ENCODE measurements at places on chromosomes 3 and 15.

GRCh38 chr15:40047415-40048210 is 8.6 kb upstream of the SRP14 start:
- no peak for DNase-seq

DNA sequence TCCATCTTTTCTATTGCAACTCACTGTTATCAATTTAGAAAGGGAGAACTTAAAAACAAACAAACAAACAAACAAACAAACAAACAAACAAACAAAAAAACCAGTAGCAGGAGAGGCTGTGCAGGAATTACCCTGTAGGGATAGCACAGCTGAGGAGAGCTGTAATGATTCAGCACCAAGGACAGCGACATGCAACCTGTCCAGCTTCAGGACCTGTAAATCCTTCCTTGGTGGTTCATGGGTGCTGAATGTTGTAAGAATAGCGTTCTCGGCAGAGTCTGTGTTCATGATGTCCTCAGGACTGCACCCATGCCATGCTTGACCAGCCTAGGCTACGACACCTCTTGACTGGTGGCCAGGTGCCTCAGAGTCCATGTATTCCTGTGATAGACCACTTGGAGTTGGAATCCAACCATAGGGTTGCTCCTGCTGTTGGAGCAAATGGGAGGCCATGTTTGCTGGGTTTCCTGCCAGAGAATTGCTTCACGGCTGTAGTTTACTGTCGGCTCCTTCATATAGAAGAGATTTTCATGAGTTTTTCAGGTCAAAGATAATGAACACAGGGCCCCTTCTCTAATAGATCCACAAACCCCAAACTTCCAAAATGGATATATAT is 65.9 kb downstream of the CACNA2D3 start:
- DNase-seq, result no peak

GRCh38 chr3:24936574-24936973 is 441.9 kb upstream of the THRB start:
- DNase-seq, result no peak

DNA sequence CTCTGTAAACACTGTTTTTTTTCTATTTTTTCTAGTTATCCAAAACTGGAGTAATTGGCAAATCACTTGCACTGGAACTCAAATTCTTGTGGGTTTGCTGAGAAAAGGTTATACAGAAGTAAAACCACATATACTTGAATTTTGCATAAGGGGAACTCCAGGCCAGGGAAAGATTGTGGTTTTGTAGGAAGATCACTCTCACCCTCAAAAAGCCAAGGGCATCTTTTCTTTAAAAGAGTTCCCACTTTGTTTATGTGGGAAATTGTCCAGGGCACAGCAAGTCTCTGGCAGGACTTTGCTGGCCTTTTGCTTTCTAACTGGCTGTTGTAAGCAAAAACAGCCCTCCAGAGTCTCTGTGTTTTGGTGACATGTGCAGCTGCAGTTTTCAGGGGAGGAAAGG is 340.3 kb upstream of the RBMS3 start:
- no peak for DNase-seq

DNA sequence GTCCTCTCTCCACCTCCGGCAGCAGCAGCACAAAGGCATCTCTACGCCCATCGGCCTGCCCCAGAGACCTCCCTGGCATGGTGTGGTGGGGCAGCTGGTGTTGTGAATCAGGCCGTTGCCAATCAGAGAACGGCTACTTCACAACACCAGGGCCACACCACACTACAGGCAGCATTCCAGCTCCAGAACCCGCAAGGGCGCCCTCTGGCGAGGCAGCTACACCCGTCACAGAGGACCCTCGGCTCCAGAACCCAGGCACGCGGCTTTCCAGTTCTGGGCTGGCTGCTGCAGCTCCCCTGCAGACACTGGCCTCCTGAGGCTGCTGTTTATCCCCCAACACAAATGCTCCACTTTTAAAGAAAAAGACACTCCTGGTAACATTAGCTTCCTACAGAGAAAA is 127.5 kb upstream of the TOPAZ1 start:
- no peak for DNase-seq

GRCh38 chr3:47473391-47473790 is 2.4 kb downstream of the SCAP start:
- no peak for DNase-seq

DNA sequence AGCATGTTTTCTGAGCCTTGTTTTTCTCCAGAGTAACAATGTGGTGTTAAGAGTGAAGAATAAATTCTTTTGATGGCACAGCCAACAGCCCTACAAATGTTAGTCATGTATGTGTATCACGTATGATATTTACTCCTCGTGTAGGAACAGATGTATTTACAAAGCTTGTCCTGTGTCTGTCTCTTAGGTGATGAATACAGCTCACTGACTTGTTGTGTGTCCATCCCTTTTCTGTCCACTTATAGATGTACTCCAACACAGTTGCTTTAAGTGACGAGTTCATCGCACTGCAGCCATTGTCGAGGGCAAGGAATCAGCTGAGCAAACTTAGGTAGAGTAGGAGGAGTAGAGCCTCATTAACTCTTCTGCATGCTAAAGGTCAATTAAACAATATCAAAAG is 78.1 kb downstream of the DCUN1D1 start:
- DNase-seq, result no peak

DNA sequence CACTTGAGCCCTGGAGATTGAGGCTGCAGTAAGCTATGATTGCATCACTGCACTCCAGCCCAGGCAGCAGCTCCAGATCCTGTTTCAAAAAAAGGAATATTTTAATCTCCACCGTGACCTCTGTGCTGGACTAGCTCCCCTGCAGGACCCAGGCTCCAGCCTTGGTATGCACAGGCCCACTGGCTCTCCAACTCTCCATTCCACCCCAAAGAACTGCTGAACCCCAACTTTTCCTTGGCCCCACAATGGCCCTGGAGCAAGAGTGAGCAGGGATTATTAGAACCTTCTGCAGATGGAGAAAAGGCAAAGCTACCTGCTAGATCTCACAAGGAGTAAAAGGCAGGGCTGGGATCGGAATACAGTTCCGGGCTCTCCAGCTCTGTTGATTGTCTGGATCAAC is 32.8 kb upstream of the SFMBT1 start:
- DNase-seq, result no peak

DNA sequence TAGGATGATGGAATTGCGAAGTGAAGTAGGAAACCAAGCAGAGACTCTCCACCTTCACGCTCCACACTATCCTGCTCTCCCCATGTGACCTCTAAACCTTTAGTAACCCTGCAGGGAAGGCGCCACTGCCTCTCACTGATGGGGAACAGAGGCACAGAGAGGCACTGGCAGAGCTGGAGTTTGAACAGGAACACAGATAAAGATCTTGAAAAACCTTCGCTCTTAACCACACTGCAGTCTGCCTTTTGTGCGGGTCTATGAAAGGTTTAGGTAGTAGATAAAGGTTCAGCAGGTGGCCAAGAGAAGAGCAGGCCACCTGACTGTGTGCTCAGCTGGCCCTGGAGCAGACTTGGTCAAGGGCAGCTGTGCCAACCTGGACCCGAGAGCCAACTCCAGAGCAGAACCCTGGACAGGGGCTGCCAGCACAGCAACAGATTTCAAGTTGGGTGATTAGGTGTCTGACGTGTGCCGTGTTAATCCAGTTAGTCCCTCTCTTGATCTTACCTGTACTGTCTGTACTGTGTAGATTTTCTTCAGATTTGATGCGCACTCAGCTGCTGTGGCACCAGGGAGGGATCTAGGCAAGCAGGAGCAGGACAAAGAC is 15.2 kb downstream of the EIF4E3 start:
- DNase-seq, result no peak

- no peak for DNase-seq
Measured at GRCh38 chr3:182234881-182235280, 523.2 kb downstream of the SOX2 start.

DNA sequence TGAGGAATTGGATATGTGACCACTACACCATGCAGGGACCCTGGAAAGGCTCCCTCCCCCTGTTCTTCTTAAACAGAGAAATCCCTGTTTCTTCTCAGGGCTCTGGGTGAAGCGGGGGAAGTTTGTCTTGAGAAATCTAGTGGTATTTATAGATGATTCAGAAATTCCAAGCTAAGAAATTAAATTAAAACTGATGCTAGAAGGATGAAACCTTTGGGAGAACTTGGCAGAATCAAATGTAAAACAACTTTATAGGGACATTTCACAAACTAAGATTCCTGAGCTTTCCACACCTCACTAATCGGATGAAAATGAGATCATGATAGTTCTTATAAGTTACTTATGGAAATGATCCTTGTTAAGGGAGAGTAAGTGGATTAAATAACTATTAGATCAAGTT is 54.2 kb downstream of the FBXL2 start:
- DNase-seq, result no peak

DNA sequence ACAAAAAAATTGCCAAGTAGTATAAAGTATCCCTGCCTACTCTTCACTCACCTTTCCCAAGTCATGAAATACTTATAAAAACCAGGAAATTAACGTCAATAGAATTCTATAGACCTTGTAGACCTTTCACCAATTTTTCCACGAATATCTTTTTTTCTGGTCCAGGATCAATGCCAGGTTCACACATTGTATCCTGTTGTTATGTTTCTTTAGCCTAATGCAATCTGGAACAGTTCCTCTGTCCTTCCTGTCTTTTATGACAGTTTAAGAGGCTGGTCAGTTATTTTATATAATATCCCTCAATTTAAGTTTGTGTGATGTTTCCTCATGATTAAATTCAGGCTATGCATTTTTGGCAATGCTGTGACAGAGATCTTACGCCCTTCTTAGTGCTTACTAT is 63.2 kb upstream of the MAGI1 start:
- DNase-seq, result no peak

DNA sequence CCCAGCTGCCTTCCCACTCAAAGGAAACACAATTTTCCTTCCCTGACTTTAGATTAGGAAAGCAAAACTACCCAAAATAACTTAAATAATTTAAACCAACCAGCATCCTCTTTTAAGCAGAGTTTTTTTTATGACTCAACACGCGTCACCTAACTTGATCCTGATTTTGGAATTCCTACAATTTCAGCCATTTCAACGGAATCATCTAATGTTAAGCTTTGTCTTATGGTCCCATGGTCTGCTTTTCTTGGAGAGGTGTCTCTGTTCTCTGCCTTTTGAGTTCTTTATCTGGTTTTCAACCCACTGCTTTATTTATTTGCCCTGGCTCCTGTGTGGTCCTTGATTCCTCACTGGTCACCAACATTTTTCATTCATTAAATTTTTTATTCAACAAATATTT is 219.2 kb upstream of the ARHGEF26 start:
- DNase-seq, result no peak

DNA sequence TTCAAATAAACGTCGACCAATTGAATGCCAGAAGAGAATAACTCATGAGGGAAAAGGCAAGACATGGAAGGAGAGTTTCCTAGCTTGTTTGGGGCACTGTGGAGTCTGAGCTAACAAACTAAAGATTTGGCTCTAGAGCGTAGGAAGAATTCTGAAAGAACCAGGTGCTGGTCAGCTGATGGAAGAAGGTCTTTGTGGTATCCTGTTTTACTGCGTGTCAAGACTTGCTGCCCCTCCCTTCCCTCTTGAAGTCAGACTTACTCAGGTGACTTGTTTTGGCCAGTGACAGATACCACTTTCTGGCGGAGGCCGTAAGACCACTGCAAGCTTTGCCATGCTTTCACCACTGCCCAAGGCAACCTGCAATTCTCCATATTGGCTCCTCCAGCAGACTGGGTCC is 673 bp upstream of the HCLS1 start:
- no peak for DNase-seq

GRCh38 chr15:52383100-52383588 is 87.5 kb upstream of the MYO5C start:
- no peak for DNase-seq

DNA sequence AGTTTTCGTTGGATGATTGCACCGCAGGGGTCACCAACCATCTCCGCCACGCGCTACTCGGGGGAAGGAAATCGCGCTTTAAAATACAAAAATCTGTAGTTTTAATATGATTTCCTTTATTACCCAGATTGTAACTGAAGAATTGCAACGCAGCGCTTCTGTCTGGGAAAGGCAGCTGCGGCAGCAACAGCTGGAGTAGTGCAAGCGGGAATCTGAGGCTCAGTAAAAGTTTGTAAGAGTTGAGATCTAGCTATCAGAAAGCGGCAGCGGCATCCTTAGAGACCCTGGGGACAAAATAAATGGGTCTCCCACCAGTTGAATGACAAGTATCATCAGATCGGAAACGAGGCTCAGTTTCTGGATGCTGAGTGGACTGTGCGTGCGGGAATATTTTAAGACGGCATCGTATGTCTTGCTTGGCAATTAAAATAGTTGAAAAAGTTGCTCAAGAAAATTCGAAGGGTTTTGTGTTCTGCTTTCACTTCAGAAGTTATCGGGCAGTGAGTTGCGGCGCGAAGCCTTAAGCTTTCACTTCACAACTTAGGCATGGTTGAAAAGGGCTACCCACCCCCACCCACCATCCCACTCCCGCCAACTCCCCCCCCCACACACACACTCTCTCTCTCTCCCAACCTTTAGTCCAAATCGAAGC is 2.7 kb downstream of the MECOM start:
- no peak for DNase-seq

DNA sequence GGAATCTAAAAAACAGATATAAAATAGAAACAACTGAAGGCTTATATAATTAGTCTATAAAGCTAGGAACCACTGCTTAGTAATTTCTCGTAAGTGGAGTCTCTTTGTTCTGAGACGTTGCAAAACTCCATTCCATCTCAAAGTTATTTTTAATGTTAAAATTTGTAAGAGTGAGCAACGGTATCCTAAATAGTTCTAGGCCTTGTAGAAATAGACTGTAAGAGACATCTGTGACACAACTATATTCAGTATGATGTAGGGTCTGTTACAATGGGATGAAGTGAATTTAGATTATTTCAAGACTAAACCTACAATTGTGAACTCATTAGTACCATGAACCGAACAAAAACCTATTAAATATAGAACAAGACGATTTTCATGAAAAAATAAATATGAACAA is 57.2 kb downstream of the UBE3A start:
- no peak for DNase-seq

DNA sequence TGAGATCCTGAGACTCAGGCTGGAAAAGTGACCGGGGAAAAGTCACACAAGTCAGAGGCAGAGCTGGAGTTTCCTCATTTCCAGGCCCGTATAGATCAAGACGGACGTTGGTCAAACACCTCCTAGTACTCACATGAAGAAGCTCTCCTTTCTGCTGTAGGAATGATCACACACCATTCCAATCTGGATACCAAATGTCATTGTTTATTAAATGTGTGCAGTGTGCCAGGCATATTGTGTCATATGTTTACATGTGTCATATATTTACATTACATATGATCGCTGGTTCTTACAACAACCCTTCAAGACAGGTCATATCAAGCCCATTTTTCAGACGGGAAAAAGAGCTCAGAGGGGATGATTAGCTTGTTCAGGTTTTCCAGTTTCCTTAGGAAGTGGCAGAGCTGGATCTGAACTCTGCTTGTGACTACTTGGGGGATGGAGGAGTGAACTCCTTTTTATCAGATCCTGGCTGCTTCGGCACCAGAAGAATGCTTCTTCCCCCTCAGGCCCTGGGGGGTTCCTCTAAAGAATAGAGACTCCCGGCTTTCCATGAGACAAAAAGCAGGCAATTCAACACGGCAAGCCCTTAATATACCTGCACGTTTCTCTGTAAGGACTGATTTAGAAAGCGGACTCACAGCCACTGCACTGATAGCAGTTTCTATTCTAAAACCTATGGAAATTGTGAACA is 41.9 kb downstream of the FAM43A start:
- no peak for DNase-seq
